ENCODE measurements at places on chromosomes 4 and X. TPM values are rescaled to one million over a fixed set of nuclear protein-coding genes. Genes with fewer than 3 reads are reported as not detected.

DNA sequence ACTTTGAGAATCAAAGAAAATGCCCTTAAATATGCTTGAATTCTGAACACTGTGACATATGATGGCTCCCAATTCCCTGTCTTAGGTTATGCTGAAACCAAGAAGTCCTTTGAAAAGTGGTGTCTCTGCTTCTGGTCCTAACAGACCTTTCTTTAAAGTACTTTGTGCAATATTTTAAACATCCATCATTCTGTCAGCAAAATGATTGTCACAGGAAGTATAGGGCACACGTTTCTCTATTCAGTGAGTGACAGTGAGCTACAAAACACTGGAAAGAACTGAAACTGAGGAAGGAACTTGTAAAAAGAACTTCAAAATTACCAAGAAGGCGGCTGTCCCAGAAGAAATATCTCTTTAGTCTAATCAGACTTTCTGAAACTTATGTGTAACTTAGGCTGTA, 12.2 kb upstream of the NUP54 start:
- no peak for DNase-seq

DNA sequence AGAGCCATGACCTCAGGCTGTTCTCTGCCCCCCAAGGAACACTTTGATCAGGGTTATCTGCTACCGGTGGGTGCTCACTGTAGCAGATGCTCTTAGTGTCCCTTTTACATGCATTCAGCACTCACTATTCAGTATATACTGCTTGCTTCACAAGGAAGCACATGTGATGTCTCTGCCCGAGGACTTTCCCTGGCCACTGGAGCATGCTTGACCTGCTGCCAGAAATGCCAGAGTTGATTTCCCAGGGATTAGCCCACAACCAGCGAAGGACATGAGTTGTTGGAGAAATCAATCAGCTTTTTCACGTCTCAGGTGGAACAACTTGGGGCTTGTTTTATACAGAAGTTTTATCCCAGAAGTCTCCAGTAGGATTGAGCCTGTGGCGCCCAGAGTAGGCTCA, 51.2 kb upstream of the RPS6KA3 start:
- DNase-seq: no peak

- DNase-seq: no peak
Observed at GRCh38 chr4:77082886-77083608, 7.3 kb upstream of the CCNI start.

- DNase-seq: no peak
Observed at GRCh38 chr4:155954118-155954685, 536 bp upstream of the CTSO start.

DNA sequence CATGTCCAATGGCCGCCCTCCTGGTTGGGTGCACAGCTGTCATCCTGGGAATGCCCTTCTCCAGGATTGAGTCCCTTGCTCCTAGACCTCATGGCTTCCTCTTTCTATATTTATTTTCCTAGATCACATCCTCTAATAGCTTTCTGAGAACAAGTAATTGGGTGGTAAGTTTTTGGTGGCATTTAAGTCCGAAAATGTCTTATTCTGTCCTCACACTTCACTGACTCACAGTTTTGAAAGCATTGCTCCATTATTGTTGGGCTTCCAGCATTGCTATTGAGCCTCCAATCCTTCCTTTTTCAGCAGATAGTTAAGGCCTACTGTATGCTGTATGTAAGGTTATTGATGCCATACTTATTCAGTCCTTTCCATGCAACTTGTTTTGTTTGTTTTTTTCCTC, 25.9 kb downstream of the PGM2 start:
- DNase-seq: no peak

DNA sequence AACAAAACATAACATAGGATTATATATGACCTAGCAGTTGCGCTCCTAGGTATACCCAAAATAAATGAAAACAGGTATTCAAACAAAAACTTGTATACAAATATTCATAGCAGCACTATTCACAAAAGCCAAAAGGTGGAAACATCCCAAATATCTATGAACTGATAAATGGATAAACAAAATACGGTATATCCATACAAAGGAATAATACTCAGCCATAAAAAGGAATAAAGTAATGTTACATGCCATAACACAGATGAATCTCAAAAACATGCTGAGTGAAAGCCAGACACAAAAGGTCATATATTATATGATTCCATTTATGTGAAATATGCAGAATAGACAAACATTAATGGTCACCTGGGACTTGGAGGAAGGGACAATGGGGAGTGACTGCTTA, 5.2 kb downstream of the WNK3 start:
- no peak for DNase-seq

DNA sequence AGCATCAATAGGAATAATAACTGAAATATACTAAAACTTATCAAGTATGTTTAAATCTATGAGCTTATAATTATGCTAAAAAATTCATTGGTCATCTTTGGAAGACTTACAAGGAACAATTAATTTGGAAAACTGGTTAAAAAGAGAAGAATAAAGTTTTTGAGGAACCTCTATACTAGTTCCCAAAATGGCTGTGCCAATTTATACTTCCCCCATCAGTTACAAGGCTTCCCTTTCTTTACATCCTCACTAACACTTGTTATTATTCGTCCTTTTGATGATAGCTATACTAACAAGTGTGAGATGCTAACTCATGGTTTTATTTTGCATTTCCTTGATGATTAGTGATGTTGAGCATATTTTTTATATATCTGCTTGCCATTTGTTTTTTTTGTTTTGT, 17.1 kb downstream of the OGT start:
- DNase-seq: no peak

DNA sequence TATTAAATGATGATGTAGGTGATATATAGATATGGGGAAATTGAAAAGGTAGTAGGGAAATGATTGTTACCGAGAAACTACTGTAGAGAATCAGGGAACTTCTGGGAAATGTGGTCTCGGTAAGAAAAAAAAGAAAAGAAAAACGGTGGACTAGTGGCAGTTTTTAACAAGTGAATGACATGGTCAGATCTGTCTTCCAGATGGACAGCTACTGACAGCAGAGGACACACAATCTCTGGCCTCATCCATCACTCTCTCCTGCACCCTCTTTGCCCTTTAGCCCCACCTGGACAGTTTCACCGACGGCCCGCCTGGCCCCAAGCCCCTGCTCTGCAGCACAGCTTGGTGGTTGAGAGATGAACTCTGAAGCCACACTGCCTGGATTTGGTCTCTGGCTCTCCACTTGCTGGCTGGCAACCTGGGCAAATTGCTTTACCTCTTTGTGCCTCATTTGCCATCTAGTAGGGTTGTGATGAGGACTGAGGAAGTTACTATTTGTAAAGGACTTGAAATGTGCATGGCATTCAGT, 23.4 kb downstream of the RBM47 start:
- DNase-seq: no peak

DNA sequence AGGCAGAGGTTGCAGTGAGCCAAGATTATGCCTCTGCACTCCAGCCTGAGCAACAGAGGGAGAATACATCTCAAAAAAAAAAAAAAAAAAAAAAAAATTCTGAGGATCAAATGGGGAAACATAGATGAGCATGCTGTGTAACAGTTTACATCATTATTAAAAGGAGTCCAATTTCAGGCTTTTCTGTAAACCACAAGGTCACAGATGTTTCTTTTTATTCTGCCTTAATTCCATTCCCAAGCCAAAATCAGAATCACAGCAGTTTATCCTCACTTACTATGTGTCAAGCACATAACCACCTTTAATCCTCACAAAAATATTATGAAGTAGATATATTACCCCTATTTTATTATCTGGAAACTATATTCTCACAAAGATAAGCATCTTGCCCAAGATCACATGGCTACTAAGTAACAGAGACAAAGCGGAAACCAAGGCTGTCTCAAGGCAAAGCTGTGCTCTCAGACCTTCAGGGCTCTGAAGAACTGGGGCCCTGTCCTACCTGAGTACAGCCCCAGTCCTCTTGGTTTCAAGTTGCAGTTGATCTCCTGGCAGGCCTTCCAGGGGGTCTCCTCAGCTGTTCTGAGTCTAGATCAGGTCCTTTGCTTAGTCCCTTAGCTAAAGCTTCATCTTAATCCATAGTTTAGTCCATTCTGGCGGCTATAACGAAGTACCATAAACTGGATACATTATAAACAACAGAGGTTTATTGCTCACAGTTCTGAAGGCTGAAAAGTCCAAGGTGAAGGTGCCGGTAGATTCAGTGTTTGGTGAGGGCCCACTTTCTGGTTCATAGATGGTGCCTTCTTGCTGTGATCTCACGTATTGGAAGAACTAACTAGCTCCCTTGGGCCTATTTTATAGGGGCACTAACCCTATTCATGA, 141.3 kb downstream of the PALLD start:
- DNase-seq: no peak

The SGMS2 gene
- 78.6 TPM for total RNA-seq

The RHOXF1 gene
- not detected for total RNA-seq

The CCDC158 gene
- total RNA-seq: not detected

The CHM gene
- 18.3 TPM for total RNA-seq

The SLC9B1 gene
- 0.59 TPM for total RNA-seq

The DUX4 gene
- not detected for total RNA-seq
